ENCODE measurements at places on chromosomes 2 and 18.

- ATAC-seq, result peak; percentile 62
These were observed 224.3 kb downstream of the ANAPC1 start for GRCh38 chr2:111659361-111660333.

GRCh38 chr2:145075454-145076062 is 555.6 kb upstream of the ZEB2 start:
- ATAC-seq, result no peak

DNA sequence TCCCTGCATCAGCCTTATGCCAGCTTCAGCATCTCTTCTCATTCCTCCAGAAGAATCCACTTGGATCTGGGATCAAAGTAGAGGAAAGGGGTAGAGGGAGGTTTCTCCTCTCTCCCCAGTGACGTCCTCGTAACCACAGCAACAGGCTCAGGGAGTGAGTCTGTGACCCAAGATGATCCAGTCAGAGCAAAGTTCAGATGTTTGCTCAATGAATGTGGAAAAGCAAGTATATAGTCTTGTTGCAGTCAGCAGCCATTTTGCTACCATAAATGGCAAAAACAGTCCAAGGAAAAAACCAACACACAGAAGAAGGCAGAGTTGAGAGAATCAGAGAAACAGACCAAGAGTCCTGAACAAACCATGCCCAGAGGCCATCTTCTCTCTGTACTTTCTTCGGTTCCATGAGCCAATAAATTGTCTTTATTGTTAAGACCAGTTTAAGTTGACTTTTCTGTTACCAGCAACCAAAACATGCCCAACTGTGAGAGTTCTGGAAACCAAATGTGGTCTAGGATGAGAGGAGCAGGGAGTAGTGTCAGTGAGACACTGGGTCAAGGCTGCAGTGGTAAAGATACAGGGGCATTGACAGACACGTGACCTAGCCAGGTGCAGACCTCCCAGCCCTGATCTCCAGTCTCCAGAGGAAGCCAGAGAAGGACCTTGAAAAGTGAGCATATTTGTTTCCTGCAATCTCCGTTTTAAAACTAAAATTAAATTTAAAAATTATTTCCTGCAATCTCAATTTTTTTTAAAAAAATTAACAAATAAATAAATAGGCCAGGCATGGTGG is 3.2 kb upstream of the CXCR1 start:
- no peak for ATAC-seq

DNA sequence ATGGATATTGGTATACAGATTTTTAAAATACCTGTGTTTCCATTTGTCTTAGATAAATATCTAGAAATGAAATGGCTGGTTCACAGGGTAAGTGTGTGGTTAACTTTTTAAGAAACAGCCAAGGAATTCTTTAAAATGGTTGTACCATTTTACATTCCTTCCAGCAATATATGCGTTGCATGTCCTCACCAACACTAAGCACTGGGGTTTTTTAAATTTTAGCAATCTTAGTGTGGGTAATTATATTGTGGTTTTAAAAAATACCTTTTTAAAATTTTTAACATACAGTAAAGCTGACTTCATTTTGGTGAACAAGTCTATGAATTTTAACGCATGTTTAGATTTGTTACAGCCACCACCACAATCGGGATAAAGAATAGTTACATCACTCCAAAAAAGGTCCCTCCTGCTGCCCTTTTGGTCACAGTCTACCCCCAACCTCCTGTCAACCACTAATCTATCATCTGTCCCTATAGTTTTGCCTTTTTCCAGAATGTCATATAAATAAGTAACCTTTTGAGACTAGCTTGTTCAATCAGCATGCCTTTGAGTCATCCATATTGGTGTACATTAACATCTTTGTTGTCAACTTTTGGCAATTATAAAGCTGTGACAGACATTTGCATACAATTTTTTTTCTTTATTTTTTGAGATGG is 128.1 kb upstream of the MSTN start:
- no peak for ATAC-seq

GRCh38 chr2:189409647-189410046 is 31.6 kb upstream of the WDR75 start:
- ATAC-seq, result no peak

DNA sequence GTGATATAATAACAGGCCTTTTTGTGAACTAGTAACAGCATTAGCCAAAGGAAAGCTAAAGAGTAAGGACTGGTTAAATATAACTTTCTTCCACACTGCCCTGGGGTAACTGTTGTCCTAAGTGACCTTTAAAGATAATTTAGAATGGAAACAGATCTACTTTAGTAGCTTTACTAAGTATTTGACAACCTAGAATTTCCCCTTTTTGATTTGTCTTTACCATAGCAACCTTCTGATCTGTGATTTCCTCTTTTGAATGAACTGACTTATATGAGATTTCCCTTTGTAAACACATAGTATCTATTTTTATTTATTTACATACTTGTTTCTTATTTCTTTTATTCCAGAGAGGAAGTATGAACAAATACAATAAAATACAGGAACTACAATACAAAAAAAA is 10.5 kb upstream of the KLF7 start:
- ATAC-seq, result peak; percentile 50

DNA sequence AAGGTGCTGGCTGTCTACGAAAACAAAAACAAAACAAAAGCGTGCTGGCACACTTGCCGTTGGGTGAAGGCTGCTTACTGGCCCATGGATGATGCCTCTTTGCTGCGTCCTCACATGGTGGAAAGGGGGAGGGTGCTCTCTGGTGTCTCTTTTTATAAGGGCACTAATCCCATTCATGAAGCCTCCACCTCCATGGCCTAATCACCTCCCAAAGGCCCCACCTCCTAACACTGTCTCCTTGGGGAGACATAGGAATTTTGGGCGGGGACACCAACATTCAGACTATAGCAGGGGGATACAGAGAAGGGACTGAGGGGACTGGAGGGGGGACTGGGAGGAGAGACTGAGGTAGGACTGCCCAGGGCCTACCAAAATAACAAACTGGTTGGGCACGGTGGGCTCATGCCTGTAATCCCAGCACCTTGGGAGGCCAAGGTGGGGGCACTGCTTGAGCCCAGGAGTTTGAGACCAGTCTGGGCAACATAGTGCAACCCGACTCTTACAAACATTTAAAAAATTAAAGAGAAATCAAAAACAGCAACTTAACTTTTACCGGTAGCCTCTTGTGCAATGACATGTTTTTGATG is 14.5 kb downstream of the PTMA start:
- ATAC-seq, result no peak

- no peak for ATAC-seq
These were observed 97.1 kb downstream of the MAPK4 start for GRCh38 chr18:50656841-50657470.

DNA sequence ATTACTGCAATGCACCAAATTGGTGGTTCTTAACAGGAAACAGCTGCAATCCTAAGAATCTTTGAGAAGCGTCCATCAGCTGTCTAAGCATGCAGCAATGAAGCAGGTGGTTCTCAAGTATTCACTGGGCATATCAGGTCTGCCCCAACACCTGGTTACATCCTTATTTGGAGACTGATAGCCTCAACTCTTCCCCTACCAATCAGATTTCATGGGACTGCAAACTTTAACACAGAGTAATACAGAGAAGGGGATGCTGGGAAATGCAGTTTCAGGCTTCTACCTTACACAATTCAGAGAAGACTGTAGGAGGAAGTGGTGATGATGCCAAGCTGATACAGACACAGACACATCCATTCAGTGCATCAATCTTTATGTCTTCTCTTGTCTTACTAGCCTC is 240.5 kb downstream of the BCL2 start:
- ATAC-seq, result peak; percentile 86

DNA sequence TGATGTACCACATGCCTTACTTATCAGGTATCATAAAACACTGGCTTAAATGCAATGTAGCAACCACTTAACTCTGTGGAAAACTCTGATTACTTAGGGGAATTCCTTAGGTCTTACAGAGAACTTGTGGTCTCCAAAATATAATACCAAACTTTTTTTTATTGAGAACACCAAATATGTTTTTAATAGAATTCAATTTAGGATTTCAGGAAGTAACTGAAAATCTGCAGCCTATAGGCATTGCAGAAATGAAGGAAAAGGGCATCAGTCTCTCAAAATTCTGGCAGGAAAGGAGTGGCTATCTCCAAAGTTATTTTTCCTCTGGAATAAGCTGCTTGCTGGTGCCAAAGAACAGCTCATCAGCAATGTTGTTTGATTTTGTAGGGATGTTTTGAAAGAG is 105.3 kb upstream of the UGP2 start:
- ATAC-seq, result no peak

- no peak for ATAC-seq
These were observed 279.5 kb downstream of the RND3 start for GRCh38 chr2:150207979-150208378.

DNA sequence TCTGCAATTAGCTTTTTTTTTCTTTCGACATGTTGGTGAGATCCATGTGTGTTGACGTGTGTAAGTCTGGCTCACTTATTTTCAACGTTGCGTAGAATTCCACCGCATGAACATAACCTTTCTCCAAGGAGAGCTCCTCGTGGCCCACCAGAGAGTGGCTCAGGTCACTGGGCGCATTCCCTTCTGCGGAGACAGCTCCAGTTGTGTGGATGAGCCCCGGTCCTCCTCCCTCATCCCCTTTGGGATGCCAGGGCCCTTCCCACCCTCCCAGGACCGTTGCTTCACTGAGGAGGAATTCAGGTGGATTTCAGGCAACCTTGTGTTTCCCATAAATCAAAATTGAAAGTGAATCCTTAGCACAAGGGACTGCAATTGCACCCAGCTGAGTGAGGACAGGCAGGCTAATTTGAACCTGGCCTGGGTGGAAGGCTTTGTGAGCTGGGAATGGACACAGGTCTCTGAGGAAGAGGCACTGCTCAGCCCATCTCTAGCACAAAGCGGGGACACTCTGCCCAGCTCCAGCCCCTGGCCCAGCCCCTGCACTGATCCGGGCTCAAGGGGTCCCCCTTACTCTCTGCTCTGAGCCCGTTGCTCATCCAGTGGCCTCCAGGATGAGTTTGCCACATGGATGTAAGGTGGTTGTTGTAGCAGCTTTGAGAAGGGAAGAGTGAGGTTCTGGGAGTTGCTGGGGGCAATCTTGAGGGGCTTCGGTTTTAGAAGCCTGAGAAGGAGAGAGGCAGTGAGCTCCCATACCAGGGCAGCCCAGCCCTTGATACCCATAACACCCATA is 57.8 kb upstream of the HAAO start:
- no peak for ATAC-seq

GRCh38 chr2:239192456-239192855 is 208.4 kb downstream of the HDAC4 start:
- ATAC-seq, result no peak

- ATAC-seq, result no peak
These were observed 122.6 kb upstream of the NOSTRIN start for GRCh38 chr2:168679741-168680310.

DNA sequence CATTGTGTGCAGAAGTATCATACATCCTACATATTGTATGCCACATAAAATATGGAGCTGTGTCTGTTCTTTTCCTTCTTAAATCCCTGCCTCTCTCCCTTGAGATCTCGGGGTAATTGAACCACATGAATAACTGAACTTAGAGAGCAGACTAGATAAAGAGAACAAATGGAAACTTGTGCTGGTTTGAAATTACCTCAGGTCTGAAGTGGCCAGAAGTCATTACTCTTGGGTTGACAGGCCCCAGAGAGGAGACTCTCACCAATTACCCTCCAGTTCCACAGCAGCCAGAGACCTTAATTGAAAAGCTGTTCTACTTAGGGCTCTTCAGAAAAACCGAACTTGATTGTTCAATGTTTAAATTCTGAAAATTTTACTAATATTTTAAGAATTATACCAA is 5.0 kb upstream of the ADAM17 start:
- no peak for ATAC-seq

GRCh38 chr2:124975224-124975623 is 950.1 kb downstream of the CNTNAP5 start:
- ATAC-seq, result no peak

- ATAC-seq, result no peak
These were observed 100.2 kb downstream of the PID1 start for GRCh38 chr2:229170916-229171315.

DNA sequence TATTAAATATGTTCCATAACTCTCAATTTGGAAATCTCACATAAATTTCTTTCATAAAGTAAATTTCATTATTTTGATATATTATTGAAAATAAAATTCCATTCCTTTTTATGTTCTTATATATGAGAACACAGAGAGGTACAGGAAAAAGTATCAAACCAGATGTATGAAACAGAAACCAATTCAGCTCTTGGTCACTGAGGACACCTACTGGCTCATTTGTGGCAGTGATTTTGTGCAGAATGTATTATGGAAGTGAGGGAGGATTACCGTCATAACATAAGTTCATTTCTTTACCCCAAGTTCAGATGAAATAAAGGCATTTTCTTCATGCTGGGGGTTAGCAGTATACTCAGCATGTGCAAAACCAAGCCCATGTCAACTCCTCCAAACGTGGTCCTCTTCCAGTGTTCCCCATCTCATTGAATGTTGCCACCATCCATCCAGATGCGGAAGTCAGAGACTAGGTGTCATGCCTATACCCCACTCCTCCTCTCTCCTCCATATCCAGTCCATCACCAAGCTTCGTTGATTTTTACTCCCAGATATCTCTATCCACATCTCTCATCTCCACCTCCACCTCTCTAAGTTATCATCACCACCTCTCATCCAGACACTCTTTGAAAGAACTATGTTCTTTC is 41.7 kb upstream of the MALL start:
- peak; percentile 62 for ATAC-seq

- no peak for ATAC-seq
These were observed 100.9 kb downstream of the ARL4C start for GRCh38 chr2:234395891-234396420.

- ATAC-seq, result no peak
These were observed 22.6 kb downstream of the FER1L5 start for GRCh38 chr2:96665083-96665569.

- no peak for ATAC-seq
These were observed 1.0 kb upstream of the HOXD12 start for GRCh38 chr2:176098366-176099158.

GRCh38 chr18:22848615-22849014 is 84.5 kb upstream of the RBBP8 start:
- no peak for ATAC-seq
